ENCODE measurements at places on chromosomes 11 and 22.

DNA sequence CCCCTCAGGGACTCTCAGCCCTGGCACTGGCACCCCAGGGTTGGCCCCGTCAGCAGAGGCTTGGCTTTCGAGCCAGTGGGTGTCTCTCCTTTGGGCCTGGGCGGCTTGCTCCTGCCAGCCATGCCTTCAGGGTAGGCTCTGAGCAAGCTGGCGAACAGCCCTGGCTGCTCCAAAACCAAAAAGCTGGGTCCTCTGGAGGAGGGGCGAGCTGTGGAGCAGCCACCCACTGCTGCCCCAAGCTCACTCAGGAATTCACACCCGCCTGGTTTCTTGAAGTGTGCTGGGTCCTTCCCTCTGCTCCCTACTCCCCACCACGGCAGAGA is 6.2 kb downstream of the YDJC start:
- DNase-seq, result no peak

- peak; percentile 45 for DNase-seq
Measured at GRCh38 chr11:45110562-45110961, 35.9 kb upstream of the PRDM11 start.

DNA sequence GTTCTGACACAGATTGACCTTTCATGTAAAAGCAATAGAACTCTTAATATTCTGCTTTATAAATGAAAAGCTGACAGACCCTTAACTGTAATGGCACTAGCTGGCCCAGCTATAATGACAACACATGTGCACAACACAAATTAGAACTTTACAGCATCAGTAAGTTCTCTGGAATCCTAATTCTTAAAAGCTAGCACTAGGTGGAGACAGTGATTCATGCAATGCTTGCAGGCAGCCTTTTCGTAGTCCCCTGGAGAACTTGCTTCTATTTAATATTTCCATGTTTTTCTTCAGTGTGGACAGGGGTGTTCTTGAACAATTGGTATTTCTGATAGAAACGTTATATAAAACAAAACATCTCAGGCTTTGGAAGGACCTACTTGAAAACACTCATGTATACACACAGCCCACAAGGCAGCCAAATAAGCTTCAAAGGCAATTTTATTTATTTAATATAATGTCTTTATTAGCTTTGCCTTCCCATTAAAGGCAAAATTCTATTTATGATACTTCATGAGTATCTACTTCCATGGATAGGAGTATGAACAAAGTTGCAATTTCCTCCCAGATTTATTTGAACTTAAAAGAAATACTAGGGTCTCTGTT is 374.3 kb upstream of the MPPED2 start:
- no peak for DNase-seq

DNA sequence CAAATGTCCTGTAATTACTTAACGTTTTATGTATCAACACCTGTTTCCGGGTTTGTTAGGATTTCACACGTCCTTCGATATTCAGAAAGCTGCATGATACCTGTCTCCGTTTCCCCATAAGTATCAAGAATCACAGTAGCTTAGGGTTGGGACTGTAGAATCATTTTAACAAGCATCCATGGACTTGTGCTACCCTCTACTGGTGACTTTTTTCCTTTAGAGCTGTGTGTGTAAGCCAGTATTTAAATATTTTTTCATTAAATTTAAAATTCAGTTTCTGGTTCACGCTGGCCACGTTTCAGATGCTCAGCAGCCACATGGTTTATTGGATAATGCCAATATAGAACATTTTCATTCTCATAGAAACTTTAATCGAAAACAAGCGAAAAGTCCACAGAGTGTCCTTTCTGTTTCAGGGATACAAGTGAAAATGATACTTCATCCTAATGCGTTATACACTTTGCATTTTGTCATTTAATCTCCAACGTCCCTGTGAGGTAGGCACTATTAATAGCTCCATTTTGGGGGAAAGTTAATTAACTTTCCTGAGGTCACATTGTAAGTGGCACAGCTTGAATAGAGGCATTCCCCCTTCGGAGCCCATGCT is 61.5 kb upstream of the SLC25A18 start:
- peak; percentile 62 for DNase-seq

GRCh38 chr22:20940904-20941385 is 23.7 kb downstream of the CRKL start:
- DNase-seq, result no peak

- no peak for DNase-seq
Measured at GRCh38 chr22:42052765-42053164, 17.8 kb downstream of the NAGA start.

- DNase-seq, result no peak
Measured at GRCh38 chr11:70462818-70463477, 64.6 kb downstream of the CTTN start.

- DNase-seq, result peak; percentile 72
Measured at GRCh38 chr11:58567889-58568512, 7.7 kb downstream of the LPXN start.

DNA sequence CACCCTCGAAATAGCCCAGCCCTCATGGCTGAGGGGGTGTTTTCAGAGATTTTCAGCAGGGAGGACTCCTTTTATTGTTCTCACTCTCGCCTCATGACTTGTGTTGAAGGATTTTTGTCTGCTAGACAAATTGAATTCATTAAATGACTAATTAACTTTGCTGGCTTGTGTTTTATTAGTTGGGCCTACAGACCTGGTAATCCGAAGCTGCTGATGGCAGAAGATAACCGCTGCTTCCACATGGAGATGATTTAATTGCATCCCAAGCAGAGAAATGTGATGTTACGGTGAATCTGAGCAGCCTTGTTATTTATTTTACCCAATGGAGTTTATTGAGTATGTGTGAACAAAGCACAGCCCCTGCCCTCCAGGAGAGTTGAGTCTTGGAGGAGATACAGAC is 40.5 kb upstream of the CDON start:
- DNase-seq, result no peak

DNA sequence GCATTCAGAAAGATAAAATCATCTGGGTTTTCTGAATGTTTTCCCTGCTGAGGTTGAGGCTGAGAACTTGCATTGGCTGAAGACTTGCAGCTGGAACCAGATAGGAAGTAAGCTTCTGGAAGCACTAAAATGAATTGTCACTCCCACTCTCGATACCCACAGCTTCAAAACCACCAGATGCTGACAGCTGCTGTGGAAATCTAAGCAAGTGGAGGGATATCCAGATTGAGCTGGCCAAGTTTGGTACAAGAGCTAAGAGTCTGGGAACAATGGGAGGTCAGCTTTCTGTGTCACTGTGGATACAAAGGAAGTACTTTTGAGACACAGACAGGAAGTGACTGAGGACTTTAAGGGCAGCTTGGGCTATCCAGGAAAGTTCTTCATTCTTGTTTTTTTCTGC is 51.3 kb upstream of the CD44 start:
- no peak for DNase-seq

GRCh38 chr11:128747728-128748148 is 53.9 kb downstream of the FLI1 start:
- peak; percentile 44 for DNase-seq

DNA sequence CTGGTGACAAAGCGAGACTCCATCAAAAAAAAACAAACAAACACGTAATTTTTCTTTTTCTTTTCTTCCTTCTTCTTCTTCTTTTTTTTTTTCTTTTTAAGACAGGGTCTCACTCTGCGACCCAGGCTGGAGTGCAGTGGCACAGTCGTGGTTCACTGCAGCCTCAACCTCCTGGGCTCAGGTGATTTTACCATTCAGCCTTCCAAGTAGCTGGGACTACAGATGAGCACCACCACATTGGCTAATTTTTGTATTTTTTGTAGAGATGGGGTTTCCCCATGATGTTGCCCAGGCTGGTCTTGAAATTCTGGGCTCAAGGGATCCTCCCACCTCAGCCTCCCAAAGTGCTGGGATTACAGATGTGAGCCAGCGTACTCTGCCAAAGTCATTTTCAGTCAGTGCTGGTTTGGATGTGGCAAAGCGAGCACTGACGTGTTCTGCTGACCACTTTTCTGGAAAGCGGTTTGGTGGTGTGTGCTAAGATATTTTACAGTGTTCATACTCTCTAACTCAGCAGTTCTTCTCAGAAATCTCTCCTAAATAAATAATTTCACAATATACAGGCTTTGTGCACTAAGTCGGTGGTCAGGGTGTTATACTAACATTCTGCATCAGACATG is 10.7 kb downstream of the FAM118A start:
- DNase-seq, result no peak

GRCh38 chr11:76802621-76803020 is 19.5 kb downstream of the TSKU start:
- DNase-seq, result no peak

- DNase-seq, result peak; percentile 91
Measured at GRCh38 chr22:46739094-46739870, 1.2 kb upstream of the CERK start.

- no peak for DNase-seq
Measured at GRCh38 chr22:40156001-40156516, 21.7 kb upstream of the TNRC6B start.

DNA sequence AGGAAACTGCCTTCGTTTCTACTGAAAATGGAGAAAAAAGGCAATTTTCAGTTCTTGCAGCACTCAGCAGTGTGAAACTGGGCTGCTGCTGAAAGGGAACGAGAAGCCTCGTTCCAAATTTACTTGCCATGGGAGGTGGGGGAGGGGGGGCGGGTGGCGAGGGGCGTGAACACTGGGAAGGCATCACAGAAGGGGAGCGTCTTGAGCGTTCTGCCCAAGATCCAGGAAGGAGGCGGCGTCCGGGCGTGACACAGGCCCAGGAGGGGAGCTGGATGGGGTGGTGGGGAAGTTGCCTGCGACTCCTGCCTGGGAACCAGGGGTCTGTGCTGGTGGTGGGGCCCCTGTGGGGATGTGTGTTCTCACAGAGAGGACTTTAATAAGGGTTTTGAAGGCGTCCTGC is 213.5 kb downstream of the CTTN start:
- DNase-seq, result no peak

DNA sequence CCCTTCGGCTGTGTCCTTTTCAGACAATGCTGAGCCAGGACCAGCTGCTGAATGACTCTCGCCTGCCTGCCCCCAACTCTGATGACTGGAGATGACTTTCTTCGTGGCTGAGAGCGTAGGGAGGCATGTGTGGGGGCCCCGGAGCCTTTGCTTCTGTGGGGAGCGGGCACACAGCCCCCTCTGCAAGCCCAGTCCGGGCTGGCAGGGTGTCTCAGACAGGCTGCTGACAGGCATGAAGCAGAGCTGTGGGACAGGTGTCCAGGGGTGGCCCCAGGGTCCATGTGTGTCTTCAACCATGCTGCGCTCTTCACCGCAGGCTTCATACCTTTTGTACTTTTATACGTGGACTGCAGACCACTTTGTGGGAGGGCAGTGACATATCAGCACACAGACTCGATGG is 16.6 kb downstream of the CYB5R2 start:
- no peak for DNase-seq

GRCh38 chr11:78417175-78417887 is at the start of gene GAB2:
Gene GAB2, minus strand, starts transcription at chr11:78417820. Its CDS starts 100 bp downstream, at chr11:78417720.
- peak; percentile 32 for DNase-seq

DNA sequence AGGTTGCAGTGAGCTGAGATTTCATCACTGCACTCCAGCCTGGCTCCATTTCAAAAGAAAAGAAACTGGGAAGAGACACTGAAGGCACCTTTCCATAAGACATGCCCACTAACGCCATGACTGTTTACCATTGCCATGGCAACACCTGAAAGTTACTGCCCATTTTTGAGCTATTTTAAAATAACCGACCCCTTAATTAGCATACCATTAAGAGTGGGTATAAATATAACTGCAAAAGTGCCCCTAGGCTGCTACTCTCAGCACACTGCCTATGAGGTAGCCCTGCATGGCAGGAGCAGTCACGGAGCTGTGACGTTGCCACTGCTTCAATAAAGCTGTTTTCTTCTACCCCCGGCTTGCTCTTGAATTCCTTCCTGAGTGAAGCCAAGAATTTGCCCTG is 9.9 kb upstream of the RNASEH2C start:
- no peak for DNase-seq

DNA sequence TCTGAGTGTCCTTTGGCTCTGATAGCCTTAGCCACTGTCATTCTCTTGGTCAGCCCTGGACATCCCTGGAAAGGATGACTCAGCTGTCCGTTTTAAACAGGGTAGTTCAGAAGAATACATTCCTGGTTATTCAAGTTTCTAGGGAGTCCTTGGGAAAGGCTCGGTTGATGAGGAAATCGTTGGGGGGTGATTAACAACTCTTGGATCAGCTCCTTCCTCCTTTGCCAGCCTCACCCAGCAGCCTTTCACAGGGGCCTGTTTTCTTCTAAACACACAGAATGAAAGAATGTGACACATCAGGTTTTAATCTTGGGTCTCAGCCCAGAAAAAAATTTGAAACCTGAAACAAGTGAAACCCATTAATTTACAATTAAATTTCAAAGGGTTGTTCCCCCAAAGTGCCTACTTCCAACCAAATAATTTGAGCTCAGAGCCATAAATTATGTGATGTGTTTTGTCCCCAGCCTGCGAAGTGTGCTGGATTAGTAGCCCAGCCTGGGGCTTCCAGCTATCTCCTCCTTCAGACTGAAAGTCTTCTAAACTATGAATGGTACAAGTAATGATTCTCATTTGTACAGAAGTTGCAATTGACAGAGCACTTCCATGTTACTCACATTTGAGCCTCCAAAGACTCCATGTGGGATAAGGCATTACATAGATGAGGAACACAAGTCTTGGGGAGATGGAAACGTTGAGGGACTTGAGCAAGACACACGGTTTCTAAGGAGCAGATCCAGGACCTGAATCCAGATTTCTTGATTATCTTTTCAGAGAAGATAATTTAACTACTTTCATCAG is 19.3 kb upstream of the MRGPRX2 start:
- DNase-seq, result no peak

DNA sequence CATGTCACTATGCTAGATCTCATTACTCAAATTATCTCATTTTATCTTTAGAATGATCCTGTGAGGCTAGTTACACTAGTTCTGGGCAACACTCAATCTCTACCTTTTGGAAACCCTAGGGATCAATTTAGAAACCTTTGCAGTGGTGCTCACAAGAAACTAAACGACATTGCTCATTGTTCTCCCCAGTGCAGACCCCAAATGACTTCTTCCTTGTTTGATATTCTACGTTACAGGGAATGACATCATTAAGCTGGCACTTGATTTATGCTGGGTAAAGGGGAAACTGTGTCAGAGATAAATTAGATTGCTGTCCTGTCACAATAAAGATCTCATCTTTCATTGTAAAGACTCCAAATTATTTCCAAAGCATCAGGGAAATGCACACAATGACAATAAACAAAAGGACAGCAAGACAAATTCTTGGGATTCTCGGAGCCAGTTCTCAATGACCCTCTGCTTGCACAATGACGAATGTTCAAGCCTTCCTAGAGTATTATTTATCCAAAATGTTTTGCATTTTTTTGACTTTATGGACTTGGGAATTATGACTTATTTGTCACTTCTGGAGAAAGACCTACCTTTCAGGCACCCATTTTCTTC is 1121.8 kb upstream of the TENM4 start:
- no peak for DNase-seq

GRCh38 chr11:85961930-85962363 is 106.8 kb downstream of the CCDC83 start:
- DNase-seq, result no peak

- peak; percentile 53 for DNase-seq
Measured at GRCh38 chr11:44950625-44951476, at the start of gene TP53I11. Gene TP53I11, minus strand, starts transcription at chr11:44950883. Its CDS starts 12,548 bp downstream, at chr11:44938335.

GRCh38 chr11:130874396-130874795 is 41.9 kb downstream of the SNX19 start:
- DNase-seq, result no peak
